Activated T-cell treated with anti-CD3 and anti-CD28 coated beads, Interleukin-2, amount 50 U/mL, for 72 hours (primary cell): ENCODE measurements at places on chromosomes 1 and 21. TPM values are rescaled to one million over a fixed set of nuclear protein-coding genes. Genes with fewer than 3 reads are reported as not detected.

Gene CIART
- total RNA-seq = 1.6 TPM

Gene TNFRSF18
- 245 TPM for total RNA-seq

Gene CD55
- total RNA-seq = 147 TPM

Gene F5
- 37.4 TPM for total RNA-seq

Gene AIRE
- total RNA-seq = not detected

Gene SPRR2B
- not detected for total RNA-seq

Gene INSRR
- 0.30 TPM for total RNA-seq

Gene TRAF5
- 28.8 TPM for total RNA-seq

Gene ANGPTL7
- total RNA-seq = not detected

Gene TCHH
- not detected for total RNA-seq

Gene LINGO4
- 0.19 TPM for total RNA-seq

Gene KRTAP27-1
- total RNA-seq = not detected

Gene CD247
- 178 TPM for total RNA-seq

Gene RGS13
- total RNA-seq = not detected

Gene AQP10
- not detected for total RNA-seq

Gene BMP8A
- 0.38 TPM for total RNA-seq

Gene LCK
- 254 TPM for total RNA-seq

Gene CDK11A
- total RNA-seq = 40.3 TPM

Gene SYTL1
- total RNA-seq = 89.9 TPM

Gene RCOR3
- 50.2 TPM for total RNA-seq

Gene CFAP74
- not detected for total RNA-seq

Gene OR6K3
- total RNA-seq = not detected

Gene LRRC8C
- total RNA-seq = 33.1 TPM

Gene NPHS2
- total RNA-seq = not detected

Gene FYB2
- total RNA-seq = not detected

Gene TTC3
- 62.4 TPM for total RNA-seq

Gene LRRC71
- total RNA-seq = not detected

Gene GFI1
- total RNA-seq = 117 TPM

Gene SELENBP1
- total RNA-seq = not detected

Gene OTUD7B
- 30.3 TPM for total RNA-seq

Gene CD1C
- total RNA-seq = 0.16 TPM

Gene PAQR6
- total RNA-seq = 10.4 TPM

Gene GIPC2
- 0.32 TPM for total RNA-seq

Gene KAZN
- total RNA-seq = 0.58 TPM

Gene DOP1B
- 18.6 TPM for total RNA-seq

Gene KCNH1
- total RNA-seq = not detected

Gene DIO1
- total RNA-seq = not detected

Gene PLEKHA6
- 0.31 TPM for total RNA-seq

Gene CCDC185
- total RNA-seq = not detected

Gene NUCKS1
- 192 TPM for total RNA-seq

Gene FCN3
- total RNA-seq = not detected

Gene FCGR1A
- total RNA-seq = not detected
